ENCODE measurements at places on chromosomes 3 and 15.

DNA sequence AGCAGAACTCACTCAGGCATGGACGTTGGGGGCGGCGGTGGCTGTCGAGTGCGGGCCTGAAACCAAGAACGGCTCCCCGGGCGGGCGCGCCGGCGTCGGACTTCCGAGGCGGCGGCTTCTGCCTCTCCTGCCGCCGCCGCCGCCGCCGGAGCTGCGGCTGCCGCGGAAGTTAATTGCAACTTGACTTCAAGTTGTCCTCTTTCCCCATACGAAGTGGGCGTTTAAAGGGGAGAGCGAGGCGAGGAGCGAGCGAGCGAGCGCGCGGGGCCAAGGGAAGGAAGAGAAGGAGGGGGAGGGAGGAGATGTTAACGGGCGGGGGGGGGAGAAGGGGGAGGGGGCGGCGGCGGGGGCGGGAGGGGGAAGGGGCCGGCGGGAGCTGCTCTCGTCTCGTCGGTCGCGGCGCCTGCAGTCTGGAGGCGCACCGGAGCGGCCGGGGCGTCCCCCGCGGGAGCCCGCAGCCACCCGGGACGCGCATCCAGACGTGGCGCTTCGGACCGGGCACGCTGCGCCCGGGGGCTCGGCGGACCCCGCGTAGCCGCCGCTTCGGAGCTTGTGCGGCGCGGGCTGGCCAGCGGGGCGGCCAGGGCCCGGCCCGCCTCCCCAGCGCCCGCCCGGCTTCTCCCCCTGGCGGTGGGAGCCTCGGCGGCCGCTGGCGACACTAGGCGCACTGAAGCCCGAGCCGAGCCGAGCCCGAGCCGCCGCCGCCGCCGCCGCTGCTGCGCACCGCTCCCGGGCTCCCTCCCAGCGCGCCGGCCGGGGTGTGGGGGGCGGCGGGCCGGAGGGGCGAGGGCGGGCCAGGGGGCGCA is 19.7 kb upstream of the SATB1 start:
- DNase-seq = peak; percentile 83

DNA sequence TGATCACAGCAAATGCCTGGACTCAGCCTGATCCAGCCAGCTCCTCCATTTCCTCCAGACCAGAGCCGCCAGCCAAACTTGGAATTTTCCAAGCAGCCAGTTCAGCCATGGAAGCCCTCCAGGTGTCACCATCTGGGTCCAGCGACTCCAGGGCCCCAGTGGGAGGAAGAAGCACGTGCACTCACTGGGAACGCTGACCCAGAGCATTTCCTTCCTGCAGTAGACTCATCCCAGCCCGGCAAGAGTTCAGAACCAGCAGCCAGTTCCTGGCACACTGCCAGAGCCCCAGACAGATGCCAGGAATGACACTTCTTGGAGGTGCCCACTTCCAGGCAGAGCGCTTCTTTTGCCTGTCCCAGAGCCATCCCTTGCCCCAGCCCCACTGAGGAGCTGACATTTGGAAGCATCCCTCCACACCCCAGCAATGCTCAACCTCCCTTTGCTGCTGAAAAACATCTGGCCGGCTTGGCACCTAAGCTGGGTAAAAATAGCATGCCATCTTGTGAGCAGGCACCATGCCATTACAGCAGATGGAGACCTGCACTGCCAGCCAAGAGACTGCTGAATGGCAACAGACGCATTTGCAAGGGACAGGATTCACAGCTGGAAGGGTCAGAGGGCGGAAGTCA is 460.3 kb upstream of the PROK2 start:
- peak; percentile 81 for DNase-seq

DNA sequence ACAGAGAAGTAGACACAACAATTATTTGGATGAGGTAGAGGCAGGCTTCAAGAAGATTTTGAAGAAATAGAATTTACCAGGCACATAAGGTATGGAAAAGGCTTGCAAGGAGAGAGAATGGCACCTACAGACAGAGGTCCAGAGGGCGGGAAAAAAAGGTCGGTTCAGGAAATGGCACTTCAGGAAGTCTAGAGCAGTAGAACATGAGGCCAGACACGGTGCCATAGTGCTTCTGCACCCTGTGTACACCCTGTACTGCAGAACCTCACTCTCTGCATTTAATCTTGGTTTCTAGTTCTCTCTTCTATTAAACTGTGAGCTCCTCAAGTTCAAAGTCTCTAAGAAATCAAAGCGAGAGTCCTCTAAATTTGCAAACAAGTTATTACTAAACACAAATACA is 113.4 kb upstream of the C2CD4B start:
- DNase-seq = no peak

- no peak for DNase-seq
Measured at GRCh38 chr3:187958432-187959003, 195.4 kb upstream of the LPP start.

GRCh38 chr15:75713338-75713895 is 769 bp upstream of the CSPG4 start:
- DNase-seq = no peak

- no peak for DNase-seq
Measured at GRCh38 chr3:49411535-49411967, 225 bp downstream of the RHOA start.

DNA sequence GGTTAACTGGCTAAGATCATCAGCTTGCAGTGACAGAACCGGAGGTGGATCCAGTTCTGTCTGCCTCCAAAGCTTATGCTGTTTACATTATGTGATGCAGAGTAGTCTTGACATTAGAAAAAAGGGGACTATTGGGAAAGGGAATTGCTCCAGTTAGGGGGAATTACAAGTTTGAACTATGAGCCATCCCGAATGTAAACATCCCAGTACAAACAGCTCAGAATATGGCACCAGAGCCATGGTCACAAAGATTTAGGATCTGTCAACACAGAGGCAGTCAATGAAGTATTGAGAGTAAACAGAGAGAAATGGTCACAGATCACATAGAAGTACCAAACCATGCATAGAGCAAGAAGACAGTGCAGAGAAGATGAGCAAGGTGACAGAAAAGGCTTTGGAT is 39.8 kb upstream of the CRTC3 start:
- no peak for DNase-seq

- no peak for DNase-seq
Measured at GRCh38 chr3:8555725-8556472, 54.3 kb downstream of the LMCD1 start.

GRCh38 chr15:72307026-72307425 is 12.9 kb downstream of the CELF6 start:
- DNase-seq = no peak

DNA sequence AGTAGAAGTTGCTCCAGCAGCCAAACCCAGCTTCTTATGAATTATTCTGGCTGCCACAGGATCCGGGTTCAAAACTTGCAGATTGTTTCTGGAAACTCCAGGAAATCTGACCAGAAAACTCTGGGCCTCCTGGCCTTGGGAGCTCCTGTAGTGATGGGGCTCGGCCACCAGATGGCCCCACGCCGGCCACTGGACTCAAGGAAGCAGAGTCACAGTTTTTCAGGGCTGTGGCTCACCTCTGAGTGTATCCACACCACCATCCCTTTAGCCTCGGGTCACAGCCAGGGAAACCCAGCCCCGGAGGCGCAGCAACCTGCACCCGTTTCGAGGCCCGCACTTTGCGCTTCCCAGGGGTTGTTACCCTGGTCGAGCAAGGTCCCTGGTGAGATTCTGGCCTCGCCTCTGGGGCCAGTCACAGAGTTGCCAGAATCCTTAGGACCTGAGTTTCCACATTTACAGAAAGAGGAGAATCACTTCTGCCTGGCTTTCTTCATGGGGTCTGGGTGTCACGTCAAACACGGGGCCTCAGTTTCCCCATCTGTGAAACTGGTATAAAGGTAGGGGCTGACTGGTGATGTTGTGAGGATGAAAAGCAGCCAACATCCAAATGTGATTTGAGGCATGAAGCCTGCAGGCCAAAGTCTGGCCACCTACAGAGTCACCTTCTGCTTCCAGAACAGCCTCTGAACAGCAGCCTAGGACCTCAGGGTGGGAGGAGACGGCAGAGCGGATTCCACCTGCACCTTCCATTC is 53.5 kb upstream of the LCTL start:
- DNase-seq = peak; percentile 79

DNA sequence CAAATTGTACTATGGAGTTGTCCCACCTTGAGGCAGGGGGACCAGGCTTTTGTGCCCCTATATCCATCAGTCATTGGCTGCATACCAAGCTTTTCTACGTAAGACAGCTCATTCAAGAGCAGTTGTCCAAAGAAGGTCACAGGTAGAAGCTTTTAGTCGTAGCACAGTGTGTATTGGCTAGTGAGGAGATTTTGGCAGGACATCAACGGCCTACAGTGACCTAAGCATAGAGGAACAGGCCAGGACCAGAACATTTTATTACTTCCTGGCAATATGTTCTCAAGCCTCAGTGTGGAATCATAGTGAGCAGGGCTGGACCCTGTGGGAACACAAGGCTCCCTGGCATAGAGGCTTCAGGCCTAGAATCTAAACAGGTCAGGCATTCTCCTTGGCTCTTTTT is 105.4 kb upstream of the ANKRD28 start:
- DNase-seq = no peak

- no peak for DNase-seq
Measured at GRCh38 chr3:69065318-69065964, 13.3 kb upstream of the TMF1 start.

- DNase-seq = no peak
Measured at GRCh38 chr3:105802118-105802706, 66.6 kb downstream of the CBLB start.

DNA sequence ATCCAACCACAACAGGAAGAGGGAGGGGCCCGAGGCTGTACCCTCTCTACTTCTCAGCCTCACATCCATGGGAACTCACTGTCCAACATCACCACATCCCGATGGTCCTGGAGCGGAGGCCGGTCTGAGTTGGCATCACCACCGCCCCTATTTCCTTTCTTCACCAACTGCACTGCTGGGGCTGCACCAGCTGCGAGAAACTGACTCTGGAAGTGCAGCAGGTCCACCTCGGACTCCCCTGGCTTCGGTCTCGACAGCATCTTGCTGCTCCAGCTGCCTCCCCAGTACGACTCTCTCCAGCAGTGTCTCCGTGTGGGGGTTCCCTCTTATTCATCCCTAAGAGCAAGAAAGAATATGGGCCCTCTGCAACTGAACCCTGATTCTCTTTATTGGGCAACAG is 7.2 kb downstream of the RPAP1 start:
- no peak for DNase-seq

- no peak for DNase-seq
Measured at GRCh38 chr3:64331605-64332004, 106.3 kb upstream of the PRICKLE2 start.

- no peak for DNase-seq
Measured at GRCh38 chr15:85133709-85134108, 152.1 kb downstream of the PDE8A start.

GRCh38 chr3:52136513-52136912 is 17.7 kb downstream of the POC1A start:
- no peak for DNase-seq

DNA sequence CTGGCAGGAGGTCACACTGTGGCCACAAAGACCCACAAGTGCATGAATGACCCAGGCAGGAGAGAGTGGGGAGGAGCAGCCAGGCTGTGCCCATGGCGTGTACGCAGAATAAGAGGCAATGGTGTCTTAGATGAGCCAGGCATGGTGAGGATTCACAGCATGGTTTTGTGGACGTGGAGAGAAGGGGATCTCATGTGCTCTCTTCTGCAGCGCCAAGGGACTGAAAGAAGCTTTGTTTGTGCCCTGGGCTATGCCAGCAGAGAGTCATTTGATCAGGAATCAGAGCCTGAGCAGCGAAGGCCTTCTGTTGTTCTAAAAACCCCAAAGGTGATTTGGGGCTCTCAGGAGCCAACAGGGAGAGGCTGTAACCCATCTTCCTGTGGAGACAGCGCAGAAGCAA is 18.7 kb upstream of the RPP14 start:
- no peak for DNase-seq

- DNase-seq = no peak
Measured at GRCh38 chr15:57273402-57273801, 102.9 kb upstream of the CGNL1 start.

DNA sequence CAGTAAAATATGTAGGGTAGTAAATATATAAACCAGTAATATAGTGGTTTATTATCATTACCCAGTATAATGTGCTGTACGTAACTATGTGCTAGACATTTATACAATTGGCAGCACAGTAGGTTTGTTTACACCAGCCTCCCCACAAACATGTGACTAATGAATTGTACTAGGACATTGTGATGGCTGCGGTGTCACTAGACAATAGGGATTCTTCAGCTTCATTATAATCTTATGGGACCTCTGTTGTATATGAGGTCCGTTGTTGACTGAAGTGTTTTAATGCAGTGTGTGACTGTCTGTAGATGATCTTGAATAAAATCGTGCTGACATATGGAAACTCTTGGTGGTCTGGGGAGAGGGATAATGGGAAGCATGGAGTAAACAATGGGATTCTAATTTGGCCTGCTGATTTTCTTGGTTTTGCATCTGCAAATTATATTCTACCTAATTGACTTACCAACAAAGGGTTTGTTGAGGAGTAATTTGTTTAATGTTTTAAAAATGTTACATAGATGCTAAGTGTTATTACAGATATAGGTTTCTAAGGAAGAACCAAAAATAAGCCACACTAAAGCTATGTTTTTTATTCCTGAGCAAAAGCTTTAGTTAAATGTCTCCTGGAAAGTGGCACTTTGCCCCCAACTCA is 496.5 kb upstream of the TBL1XR1 start:
- DNase-seq = no peak

GRCh38 chr3:17227472-17227871 is 342.7 kb downstream of the PLCL2 start:
- no peak for DNase-seq

DNA sequence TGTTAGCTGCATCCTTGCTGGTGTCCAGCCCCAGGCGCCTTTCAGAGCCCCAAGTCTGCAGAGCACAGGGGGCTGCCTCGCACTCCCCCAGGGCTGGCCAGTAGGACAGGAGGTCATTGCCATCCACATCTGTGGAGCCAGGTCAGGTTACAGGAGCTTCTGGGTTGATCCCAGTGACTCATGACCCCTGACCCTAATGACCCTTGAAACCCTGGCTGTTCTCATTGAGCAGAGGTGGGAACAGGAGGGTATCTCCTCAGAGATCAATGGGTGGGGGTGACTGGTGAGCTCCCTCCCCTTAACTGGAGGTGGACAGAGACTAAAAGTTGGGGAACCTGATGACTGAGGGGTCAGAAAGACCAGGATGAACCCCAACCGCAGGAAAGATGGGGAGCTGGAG is 6.1 kb upstream of the SLC26A6 start:
- DNase-seq = no peak

DNA sequence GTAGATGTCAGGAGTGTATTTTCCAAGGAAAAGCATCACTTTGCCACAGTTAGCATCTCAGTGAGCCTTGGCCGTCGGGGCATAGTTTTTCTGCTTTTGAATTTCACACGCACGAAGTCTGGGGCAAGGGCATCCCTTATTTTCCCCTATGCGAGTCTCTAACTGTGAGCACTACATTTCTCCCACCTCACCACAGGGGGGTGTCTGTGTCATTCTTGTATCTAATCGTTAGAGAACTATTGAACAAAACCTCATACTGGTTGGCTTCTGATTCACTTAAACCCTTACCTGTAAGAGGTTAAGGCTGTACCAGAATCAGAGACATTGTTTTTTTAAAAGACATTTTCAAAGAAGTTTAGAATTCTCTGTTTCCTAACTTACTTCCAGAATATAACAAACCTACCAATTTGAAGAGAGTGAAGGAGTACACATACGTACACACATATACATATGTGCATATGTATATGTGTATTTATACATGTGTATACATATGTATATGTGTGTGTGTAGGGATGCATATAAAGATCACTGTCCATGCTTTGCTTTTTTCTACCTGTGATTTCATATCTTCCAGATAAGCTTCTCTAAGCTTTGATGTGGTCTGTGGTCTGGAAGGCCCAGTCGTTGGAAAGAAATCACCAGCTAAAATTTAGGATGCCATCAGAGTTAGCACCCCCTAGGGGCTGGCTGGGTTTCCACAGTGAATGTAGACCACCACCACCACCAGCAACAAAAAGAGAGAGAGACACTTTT is 49.4 kb downstream of the MYZAP start:
- DNase-seq = no peak

- no peak for DNase-seq
Measured at GRCh38 chr3:169173636-169174035, 489.9 kb downstream of the MECOM start.

Data from left forelimb (tissue), 1 donor.